ENCODE measurements at places on chromosomes 3 and 15. TPM values are rescaled to one million over a fixed set of nuclear protein-coding genes. Genes with fewer than 3 reads are reported as not detected.

Gene CDV3
- 121 TPM for total RNA-seq

Gene UQCC5
- total RNA-seq = 1.0 TPM

Gene ECE2
- not detected for total RNA-seq

Gene CHDH
- 0.52 TPM for total RNA-seq

Gene GOLGA6L4
- 0.52 TPM for total RNA-seq

Gene EOMES
- total RNA-seq = 0.52 TPM

Gene BBS4
- total RNA-seq = 26.6 TPM

Gene GADL1
- 25.1 TPM for total RNA-seq

Gene HRG
- not detected for total RNA-seq

Gene MAP6D1
- total RNA-seq = 14.1 TPM

Gene SEMA5B
- total RNA-seq = 8.4 TPM

Gene ZNF717
- 16.7 TPM for total RNA-seq

Gene AMT
- total RNA-seq = 2.6 TPM

Gene DAPK2
- 2.6 TPM for total RNA-seq

Gene IGSF11
- 2.6 TPM for total RNA-seq

Gene CIDEC
- 9.4 TPM for total RNA-seq

Gene GPR160
- total RNA-seq = 2.6 TPM

Gene IGSF10
- 18.3 TPM for total RNA-seq

Gene SCAPER
- 56.9 TPM for total RNA-seq

Gene CPNE9
- total RNA-seq = 0.52 TPM

Gene A4GNT
- not detected for total RNA-seq

Gene ABHD17C
- total RNA-seq = 3.7 TPM

Gene GOLGA6D
- under 0.01 TPM for total RNA-seq

Gene MASP1
- total RNA-seq = 5.7 TPM

Gene DOCK3
- total RNA-seq = 0.52 TPM

Gene C2CD4A
- not detected for total RNA-seq

Gene MST1R
- total RNA-seq = 2.6 TPM

Gene MUC4
- 0.52 TPM for total RNA-seq

Gene HHLA2
- not detected for total RNA-seq

Gene ZNF639
- 44.9 TPM for total RNA-seq

Gene CACNA1D
- 5.7 TPM for total RNA-seq

Gene FGF12
- 2.1 TPM for total RNA-seq
